ENCODE measurements at places on chromosomes 4 and X.

DNA sequence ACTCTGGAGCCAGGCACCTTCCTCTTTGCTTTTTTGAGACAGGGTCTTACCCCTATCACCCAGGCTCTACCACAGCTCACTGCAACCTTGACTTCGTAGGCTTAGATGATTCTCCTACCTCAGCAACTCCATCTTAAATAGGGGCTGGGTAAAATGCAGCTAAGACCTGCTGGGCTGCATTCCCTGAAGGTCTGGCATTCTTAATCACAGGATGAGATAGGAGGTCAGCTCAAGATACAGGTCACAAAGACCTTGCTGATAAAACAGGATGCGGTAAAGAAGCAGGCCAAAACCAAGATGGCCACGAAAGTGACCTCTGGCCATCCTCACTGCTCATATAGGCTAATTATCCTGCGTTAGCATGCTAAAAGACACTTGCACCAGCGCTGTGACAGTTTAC lies 770.8 kb upstream of the PRKX start:
- no peak for DNase-seq

- DNase-seq = no peak
Observed at GRCh38 chr4:7173841-7174449, 18.4 kb upstream of the SORCS2 start.

DNA sequence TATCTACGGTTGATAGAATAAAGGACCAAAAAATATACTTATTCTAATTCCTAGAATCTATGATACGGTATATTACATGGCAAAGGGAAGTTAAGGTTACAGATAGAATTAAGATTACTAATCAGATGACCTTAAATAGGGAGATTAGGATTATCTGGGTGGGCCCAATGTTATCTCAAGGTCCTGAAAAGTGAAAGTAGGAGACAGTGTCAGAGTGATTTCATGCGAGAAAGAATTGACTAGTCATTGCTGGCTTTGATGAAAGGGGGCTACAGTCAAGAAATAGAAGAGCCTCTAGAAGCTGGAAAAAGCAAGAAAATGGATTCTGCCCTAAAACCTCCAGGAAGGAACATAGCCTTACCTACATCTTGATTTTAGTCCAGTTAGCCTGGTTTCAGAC lies 176.9 kb upstream of the PPP1R2C start:
- DNase-seq = no peak

DNA sequence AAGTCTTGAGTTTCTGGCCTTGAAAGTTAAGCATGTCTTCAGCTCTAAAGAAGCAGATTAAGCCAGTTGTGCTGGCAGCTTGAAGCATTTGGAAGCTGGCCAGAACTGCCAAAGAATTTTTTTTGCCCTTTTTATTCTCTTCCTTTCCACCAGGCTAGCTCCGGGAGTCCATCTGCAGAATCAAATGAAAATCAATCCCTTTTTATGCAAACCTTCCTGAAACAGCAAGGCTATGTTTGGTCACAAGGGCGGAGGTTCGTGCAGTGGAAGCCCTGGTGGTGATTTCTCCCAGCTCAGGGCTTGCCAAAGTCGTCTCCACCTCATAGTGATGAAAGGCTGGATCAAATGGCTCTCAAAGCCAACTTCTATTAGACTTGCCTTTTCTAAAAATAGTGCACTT lies 21.6 kb upstream of the C4orf54 start:
- no peak for DNase-seq

DNA sequence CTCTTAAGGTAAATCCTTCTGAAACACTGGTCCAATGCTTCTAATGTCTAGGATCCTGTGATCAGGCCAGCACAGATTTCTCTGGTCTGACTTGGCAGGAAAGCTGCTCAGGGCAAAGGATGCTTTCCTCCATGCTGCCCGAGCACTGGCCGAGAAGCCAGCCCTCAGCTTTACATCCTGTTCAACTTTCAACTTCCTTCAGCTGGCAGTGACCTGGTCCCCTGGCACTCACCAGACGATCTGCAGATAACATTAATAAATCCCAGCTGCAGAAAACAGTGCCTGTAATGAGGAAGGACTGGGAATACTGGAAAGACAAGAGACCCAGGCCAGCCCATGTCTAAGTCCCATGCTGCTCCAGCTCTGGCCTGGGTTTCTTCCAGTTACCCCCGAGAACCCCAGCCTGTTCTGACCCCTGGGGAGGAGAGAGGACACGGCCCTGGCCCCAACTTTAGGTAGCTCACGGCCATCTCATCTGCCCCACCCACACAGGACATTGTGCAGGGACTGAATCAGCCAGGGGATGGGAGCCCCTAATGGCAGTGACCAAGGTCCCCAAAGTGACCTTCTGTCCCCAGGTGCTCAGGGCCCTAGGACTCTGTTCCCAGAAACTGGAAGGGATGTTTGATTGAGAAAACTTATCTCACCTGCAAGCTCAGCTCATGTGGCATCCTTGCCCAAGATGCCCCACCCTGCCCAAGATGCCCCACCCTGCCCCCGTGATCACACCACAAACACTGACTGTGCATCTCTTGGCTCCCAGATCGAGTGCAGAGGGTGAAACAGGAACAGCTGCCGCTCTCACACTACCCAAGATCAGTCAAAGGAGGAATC lies 28.0 kb downstream of the JAKMIP1 start:
- DNase-seq = no peak

DNA sequence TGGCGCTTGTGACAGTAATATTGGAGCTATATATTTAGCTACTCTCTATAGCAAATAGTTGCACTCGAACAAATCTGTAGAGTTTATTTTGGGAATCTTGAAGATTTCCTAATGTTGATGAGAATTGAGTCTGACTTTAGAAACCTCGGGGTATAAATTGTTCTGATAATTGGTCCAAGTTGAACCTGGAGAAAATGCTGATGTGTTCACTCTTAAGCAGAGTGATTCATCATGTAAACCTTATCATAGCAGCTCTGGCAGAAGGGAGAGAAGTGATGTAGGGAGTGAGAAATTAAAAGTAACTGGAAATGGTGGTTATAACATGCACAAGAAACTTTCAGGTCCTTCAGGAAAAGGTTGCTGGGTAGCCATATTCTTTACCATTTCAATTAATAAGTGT lies 16.4 kb upstream of the SLC4A4 start:
- DNase-seq = no peak

DNA sequence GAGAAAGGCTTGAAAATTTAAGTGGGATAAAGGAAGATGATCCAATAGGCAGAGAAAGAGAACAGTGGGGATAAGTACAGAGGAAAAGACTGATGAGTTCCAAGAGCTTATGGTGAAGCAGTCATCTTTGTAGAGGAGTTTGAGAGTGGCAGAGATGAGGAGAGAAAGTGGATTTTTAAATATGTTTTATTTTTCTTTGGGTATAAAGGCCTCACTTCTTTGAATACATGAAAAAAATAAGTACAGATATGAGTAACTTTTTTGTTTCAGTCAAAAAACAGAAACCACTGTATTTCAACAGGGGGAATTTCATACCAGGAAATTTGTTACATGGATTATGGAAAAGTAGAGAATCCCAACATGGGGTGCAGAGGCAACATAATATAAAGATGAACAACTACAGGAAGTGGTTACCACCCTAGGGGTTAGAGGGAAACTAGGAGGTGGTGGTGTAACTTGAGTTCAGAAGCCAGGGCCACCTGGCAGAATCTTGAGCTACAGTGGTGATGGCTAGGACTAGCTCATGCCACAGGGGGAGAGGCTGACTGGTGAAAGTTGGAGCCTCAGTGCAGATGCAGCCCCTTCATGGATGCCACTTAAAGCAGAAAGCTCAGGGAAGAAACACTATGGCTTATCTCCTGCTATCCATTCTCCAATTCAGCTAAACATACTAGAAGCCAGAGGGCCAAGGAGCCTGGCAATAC lies 3.4 kb upstream of the CYBB start:
- no peak for DNase-seq

DNA sequence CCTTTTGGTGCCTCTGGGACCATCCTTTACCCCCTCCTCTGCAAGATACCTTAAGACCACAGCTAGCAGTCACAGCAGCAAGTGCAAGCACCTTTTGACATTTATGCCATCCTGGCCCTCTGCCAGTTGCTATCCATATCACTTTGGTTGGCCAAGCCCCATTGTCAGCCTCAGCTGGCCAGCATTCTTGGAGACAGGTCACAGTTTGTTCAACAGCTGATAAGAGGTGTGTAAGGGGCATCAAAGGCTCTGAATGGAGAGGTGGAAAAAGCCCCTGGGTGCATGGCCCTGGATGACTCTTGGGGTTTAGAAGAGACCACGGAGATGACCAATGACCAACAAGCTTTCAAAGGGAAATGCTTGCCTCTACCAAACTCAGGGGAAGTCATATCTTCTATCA lies 133.6 kb upstream of the MAMLD1 start:
- no peak for DNase-seq

DNA sequence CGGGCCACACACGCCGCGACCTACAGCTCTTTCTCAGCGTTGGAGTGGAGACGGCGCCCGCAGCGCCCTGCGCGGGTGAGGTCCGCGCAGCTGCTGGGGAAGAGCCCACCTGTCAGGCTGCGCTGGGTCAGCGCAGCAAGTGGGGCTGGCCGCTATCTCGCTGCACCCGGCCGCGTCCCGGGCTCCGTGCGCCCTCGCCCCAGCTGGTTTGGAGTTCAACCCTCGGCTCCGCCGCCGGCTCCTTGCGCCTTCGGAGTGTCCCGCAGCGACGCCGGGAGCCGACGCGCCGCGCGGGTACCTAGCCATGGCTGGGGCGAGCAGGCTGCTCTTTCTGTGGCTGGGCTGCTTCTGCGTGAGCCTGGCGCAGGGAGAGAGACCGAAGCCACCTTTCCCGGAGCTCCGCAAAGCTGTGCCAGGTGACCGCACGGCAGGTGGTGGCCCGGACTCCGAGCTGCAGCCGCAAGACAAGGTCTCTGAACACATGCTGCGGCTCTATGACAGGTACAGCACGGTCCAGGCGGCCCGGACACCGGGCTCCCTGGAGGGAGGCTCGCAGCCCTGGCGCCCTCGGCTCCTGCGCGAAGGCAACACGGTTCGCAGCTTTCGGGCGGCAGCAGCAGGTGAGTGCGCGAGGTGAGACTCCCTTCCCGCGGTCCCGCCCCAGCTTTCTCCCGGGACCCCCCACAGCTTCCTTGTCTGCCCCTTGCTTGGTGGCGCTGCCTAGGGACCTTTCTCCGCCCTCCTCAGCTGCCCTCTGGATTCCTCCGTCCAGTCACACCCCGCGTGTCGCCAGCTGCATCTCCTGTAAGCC lies 678 bp downstream of the BMP3 start:
- DNase-seq = no peak

GRCh38 chr4:161554372-161554990 lies 609.3 kb downstream of the FSTL5 start:
- DNase-seq = no peak

- DNase-seq = no peak
Observed at GRCh38 chrX:71563921-71564320, 14.3 kb upstream of the GCNA start.

GRCh38 chr4:155407480-155407879 lies 30.7 kb upstream of the MAP9 start:
- DNase-seq = no peak

DNA sequence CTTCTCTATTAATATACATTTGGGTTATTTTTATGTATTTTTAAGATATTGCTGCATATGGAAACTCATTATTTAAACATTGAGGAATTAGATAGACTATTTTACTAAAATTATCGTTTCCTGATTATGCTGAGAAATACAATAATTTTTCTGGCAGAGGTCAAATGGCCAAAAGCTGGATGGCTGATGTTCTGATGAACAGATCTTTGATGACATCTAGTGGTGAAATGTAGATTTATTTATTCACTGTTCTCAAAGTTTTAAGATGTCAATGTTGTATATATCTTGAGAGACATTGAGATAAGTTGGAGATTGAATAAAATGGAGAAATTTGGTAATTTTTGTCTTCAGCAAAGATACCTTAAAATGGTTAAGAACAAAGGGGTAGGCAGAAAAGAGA lies 96.2 kb downstream of the UGT8 start:
- peak; percentile 30 for DNase-seq

- DNase-seq = no peak
Observed at GRCh38 chr4:151564321-151564720, 155.3 kb downstream of the FHIP1A start.

GRCh38 chr4:116055857-116056827 lies 942.7 kb upstream of the NDST4 start:
- no peak for DNase-seq

GRCh38 chr4:38177035-38177546 lies 216.9 kb downstream of the PTTG2 start:
- no peak for DNase-seq

DNA sequence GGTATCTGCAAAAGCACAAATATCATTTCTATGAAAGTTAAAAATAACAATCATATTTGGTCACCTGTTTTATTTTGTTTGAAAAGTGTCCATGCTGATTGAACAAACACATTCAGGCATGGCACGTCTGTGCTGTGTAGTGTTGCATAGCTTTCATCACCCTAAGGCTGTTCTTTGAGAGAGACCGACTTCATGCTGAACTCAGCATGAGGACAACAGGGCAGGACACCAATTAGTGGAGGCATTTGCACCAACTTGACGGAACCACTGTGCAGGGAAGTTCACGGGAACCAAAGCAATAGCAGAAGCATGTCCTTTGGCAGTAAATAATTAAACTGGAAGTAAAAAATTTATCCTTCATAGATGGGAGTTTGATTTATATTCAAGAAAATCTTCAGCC lies 158.4 kb upstream of the SLC7A11 start:
- DNase-seq = no peak

GRCh38 chrX:15745179-15745578 lies 7.1 kb downstream of the CA5B start:
- DNase-seq = no peak

DNA sequence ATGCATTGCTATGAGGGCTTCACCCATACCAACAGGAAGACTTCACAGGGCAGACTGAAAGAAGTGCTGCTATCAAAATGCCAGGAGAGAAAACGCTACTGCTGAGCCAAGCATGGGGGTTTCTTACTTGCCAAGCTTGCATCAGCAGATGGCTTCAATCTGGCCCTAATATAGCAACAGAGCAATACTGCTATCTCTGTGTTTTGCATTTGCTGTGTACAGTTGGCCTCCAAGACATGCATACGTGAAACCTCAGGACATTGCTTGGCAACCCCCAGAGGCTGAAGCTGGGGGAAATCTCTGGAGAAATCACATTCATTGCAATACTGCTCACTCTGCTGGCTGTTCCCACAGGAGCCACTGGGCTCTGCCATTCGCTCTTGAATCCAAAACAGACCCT lies 127.2 kb upstream of the GPC4 start:
- peak; percentile 35 for DNase-seq

DNA sequence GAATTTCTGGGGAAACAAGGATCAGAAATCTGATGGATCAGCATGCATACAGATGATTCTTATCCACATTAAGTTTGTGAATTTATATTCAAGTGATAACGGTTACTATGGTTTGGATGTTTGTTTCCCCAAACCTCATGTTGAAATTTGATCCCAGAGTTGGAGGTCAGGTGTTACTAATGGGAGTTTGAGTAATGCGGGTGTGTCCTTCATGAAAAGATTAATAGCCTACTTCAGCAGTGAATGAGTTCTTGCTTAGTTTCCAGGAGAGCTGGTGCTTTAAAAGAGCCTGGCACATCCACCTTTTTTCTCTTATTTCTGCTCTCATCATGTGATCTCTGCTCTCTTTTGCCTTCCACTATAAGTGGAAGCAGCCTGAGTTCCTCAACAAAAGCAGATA lies 712.4 kb downstream of the IL1RAPL1 start:
- no peak for DNase-seq

All from NCI-H1694 treated with DMSO at 0.1 percent for 48 hours (cell line).